Ovary (tissue), 10 donors: ENCODE measurements at places on chromosomes 13 and 19. TPM values are rescaled to one million over a fixed set of nuclear protein-coding genes. Genes with fewer than 3 reads are reported as not detected.

DNA sequence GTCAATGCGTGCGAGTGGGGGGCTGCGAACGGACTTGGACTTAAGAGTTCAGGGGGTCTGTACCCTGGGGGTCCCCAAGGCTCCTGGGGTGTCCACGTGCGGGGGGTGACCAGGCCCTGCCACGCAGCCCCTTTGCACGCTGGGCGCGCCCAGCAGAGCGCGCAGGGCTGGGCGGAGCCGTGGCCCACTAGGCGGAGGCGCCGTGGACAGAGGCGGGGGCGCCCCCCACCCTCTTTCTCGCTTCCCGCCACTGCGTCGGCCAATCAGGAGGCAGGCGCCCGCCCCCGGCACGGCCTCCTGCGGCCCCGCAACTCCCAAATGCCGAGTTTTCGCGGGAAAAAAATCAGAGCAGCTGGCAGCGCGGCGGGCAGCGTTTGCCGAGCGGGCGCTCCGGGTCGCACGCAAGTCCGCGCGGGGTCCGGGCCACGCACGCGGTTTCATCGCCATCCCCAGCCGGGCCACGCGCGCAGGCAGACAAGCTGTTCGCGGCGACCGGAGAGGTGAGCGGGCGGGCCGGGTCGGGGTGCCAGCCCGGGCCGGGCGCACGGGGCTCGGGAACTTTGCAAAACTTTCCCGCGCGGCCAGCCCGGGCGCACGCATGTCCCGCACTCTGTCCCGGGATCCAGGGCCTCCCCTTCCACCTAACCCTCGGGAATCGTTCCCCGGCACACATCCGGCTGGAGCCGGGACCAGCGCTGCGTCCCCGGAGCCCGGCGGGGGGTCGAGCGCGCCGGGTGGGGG lies at the start of gene UHRF1:
TSS of gene UHRF1 (plus strand) at position 346 of the 741 bp plus-strand sequence. CDS start 1,385 bp downstream, outside the sequence.
- DNase-seq, result no peak

CD37 gene
- polyA plus RNA-seq, result 21.5 TPM

DNA sequence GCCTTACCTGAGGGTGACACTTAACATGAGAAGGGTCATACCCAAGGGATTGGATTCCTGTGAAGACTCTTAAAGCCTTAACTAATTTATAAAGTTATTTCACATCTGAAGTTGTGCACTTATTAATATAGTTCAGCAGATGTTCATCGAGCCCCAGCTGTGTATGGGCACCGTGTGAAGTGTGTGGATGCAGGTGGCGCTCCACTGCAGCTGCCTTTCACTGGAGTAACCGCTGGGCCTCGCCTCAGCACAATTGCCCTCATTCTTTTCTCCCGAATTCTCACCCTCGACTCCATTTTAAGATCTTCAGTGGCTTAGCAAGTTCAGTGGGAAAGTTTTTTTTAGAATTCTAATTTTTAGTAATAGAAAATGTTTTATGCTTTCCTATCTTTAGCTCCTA lies 66.2 kb downstream of the DPY19L3 start:
- no peak for DNase-seq

POGLUT2 gene
- 13.0 TPM for polyA plus RNA-seq

B3GNT8 gene
- 1.1 TPM for polyA plus RNA-seq
